ENCODE measurements at places on chromosomes 6 and 20.

DNA sequence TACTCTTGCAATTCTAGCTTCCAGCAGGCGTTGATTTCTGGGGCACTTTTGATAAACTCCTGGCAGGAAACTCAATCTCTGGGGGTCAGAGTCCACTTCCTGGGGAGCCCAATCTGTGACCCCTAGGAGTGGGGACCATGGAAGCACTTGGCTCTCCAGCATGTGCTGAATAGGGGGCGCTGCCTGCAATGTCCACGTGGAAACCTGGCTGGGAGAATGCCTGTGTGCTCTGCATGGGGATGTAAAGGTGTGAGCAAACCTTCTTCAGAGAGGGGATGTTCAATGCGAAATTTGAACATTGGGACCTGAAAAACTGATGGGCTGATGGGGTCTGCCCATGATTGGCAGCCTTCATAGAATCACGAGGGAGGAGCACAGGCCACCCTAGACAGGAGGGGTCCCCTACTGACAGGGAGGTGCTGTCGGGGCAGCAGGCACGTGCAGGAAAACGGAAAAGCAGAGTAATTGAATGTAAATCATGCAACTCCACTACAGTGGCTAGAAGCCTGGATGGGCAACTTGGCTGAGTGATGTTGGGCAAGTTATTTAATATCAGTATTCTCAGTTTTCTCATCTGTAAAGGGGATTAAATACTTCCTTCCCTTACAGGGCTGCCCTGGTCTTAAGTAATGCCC lies 47.8 kb downstream of the CEP43 start:
- DNase-seq: no peak

- DNase-seq: no peak
Measured at GRCh38 chr6:82264824-82265223, 17.3 kb upstream of the IBTK start.

- no peak for DNase-seq
Measured at GRCh38 chr20:32237419-32237818, 29.7 kb downstream of the POFUT1 start.

- no peak for DNase-seq
Measured at GRCh38 chr6:73586416-73586974, 65.7 kb upstream of the EEF1A1 start.

GRCh38 chr20:53678990-53679596 lies 85.5 kb upstream of the ZNF217 start:
- no peak for DNase-seq
